H1 (cell line): ENCODE measurements at places on chromosomes 6 and 20.

GRCh38 chr6:20440296-20440695 lies 38.6 kb downstream of the E2F3 start:
- no peak for DNase-seq

DNA sequence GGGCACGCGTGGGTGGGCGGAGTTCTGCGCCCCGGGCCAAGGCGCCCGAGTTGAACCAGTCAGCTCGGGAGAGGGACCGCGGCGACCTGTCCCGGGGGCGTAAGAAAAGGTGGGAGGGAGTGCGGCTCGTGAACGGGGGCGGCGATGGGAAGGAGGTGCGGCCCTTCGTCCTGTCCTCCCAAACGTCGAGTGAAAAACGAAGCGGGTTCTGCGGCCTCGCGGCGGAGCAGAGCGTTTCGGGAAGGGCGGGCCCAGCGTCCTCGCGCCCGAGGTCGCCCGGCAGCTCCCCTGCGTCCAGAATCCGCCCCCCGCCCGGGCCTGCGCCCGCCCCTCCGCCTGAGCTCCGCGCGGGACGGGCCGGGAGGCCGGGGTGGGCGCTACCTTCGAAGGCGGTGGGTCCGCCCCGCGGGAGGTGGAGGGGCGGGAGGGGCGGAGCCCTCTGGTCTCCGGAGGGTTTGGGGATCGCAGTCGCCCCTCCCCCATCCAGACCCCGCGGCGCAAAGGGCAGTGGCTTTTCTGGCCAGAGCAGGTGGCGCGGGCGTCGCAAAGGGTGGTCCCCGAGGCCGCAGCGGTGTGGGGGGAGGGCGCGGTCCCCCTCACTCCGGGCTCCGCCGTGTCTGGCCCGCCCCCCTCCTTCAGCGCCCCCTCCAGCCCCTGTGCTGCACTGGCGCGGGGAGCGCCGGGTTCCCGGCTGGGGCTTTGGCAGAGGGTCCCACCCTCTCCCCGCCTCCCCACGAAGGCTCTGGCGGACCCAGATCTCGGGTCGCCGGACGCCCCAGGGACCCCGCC lies 838 bp downstream of the STMN3 start:
- peak; percentile 82 for DNase-seq

- DNase-seq, result no peak
Measured at GRCh38 chr6:109896341-109896740, 81.8 kb upstream of the GPR6 start.

- DNase-seq, result no peak
Measured at GRCh38 chr6:35500782-35501181, 3.9 kb upstream of the TEAD3 start.

DNA sequence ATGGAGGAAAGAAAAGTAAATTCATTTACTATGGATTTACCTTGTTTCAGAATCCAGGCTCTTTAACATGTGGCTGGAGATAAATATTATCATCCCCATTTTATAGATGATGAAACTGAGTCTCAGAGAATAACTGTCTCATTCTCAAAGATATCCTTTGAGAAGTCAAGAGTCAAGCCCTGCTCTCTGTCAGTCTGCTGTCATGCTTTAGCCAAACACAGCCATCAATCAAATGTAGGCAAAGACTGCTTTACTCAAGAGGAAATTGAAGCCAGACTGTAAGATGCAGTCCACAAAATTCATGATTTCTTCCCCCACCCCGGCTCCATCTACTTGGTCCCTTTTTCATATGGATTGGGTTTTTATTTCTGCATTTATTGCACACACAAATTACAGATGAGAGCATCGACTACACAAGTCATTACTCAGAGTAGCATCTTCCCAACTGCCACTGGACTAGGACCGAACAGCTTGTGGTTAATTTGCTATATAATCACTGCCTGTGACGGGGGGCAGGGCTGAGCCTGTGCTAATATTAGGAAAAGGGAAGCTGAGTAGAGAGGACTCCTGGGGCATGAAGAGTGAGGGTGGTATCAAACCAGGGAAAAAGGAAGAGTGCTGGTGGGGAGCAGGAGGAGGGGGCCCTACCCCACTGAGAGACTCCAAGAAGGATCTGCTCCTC lies 102.7 kb upstream of the TOP1 start:
- DNase-seq, result no peak

- DNase-seq, result no peak
Measured at GRCh38 chr6:116974526-116975316, 97.7 kb downstream of the RFX6 start.
